Common myeloid progenitor, CD34-positive (primary cell): ENCODE measurements at places on chromosomes 11 and 22.

- no peak for DNase-seq
Observed at GRCh38 chr11:31651822-31652221, 142.3 kb downstream of the ELP4 start.

DNA sequence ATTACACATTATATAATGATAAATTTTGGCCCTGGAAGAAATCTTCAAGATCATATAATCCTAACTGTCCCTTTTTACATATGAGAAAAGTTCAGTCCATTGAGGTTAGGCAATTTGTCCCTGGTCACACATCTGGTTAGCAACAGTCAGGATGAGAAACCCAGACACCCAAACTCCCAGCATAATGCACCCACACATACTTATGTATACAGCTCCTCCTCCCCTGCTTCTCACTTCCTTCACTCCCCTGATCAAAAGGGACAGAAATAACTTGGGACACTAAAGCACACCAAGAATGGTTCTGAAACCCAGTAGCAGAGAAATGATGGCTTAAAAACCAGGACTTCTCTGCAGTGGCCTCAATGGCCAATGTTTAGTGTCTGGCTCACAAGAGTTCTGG is 11.1 kb downstream of the NUMA1 start:
- DNase-seq, result no peak

- no peak for DNase-seq
Observed at GRCh38 chr22:43895986-43896645, 4.3 kb upstream of the PNPLA5 start.

GRCh38 chr22:35375526-35375925 is 5.4 kb upstream of the HMOX1 start:
- no peak for DNase-seq

DNA sequence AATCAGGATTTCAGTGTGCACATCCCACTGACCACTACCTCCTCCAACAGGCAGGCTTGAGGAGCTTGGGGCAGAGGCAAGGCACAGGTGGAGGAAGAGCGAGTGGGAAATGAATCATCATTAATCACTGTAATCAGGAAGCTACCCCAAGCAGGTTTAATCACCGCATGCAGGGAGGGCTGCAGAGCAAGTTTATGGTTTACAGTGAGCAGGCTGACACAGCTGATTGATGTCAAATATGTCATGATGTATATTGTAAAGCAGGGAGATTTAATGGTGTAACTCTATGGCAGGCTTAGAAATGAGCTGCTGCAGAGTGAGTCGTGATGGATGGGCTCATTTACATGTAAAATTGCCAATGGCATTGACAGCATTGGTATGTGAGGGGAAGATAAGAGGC is 441.0 kb downstream of the NTM start:
- peak; percentile 10 for DNase-seq

- DNase-seq, result no peak
Observed at GRCh38 chr22:42913874-42914510, 56.9 kb upstream of the ARFGAP3 start.

DNA sequence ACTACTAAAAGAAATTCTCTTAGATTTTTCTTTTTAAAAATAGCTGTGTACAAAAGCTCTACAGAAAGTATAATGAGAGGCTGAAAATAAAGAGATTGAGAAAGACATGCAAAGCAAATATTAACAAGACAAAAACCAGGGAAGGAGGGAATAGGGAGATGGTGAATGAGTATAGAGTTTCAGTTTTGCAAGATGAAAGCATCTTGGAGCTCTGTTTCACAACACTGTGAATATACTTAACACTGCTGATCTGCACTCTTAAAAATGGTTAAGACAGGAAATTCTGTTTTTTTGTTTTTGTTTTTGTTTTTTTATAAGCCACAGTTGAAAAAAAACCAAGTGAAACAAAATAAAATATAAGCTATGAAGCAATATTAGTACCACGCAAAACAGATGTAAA is 5.5 kb downstream of the TMEM218 start:
- no peak for DNase-seq

DNA sequence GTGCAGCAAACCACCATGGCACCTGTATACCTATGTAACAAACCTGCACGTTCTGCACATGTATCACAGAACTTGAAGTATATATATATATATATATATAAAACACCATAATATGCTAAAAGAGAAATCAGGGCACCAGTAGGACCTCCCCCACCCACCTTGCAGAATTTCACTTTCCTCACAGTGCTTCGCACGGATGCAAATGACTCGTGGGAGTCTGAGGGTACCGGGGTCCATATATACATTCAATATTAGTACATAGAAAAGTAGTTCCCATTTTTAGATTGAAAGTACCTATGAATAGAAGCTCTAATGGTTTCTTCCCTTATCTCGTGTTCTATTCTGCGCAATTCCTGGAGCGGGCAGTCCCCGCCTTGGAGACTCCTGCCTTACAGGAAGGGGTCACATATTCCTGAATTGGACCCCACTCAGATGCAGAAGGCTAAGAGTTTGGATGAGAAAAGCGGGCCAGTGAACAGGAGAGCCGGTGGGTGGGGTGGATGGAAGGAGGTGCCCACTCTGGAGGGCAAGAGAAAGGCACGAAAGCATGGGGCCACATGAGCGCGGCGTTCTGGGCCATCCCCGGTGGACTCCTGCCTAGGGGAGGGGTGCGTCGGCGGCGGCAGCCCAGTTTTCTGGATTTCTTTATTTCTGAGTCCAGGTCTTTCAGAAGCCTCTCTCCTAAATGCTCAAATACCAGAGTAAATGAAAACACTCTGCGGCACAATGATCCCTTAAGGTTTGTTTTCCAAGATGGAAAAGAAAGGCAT is 136.3 kb downstream of the ETS1 start:
- no peak for DNase-seq

DNA sequence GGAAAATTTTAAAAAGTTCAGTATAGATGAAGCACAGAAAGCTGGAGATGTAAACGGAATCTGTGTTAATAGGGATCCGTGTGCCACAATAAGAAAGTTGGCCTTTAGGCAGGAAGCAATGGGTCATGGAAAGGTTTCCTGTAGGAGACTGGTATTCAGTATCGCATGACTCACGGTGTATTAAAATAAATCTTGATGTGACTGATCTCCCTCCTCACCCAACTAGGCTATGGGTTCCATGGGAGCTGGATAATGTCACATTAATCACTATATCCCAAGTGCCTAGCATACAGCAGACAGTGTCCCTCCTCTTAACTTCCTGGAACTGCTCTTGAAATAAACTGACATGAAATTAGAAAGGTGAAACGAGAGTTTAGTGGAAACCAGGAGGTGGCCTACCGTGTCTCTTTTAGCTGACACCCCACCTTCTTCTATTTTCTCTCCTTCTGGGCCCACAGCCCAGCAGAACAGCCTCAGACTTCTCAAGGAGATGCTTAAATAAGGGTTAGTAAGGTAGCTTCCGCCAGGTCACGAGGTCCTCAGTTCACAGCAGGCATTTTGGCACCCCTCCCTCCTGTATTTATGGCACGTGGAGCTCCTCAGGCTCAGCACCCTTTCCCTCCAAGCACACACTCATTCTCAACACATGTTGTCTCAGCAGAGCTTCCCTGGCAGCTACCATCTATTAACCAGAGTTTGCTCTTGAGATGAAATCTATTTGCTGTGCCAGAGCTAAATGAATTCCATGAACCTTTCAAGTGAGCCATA is 118.8 kb downstream of the NXPE2 start:
- no peak for DNase-seq

DNA sequence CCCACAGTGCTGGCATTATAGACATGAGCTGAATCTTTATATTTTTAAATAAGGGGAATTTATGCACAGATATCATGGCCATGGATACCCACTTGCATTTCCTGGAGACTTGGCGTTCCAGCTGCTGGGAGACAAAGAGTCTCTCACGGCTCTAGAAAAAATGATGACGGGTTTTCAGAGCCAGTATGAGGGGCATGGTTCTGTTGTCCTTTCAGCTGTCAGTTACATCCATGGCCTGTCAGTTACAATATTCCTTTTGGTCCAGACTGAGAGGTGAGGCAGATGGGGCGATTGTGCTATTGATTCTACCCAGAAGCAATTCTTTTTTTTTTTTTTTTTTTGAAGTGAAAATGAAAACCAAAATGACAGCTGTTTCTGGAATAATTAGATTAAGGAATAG is 29.7 kb downstream of the USH1C start:
- no peak for DNase-seq

GRCh38 chr22:39641660-39642310 is 71.2 kb downstream of the CACNA1I start:
- no peak for DNase-seq

- DNase-seq, result no peak
Observed at GRCh38 chr11:72755713-72756285, 3.6 kb upstream of the ARAP1 start.

GRCh38 chr11:57596266-57596885 is 1.1 kb upstream of the SERPING1 start:
- no peak for DNase-seq

GRCh38 chr11:108196901-108197300 is 25.5 kb downstream of the NPAT start:
- DNase-seq, result no peak

DNA sequence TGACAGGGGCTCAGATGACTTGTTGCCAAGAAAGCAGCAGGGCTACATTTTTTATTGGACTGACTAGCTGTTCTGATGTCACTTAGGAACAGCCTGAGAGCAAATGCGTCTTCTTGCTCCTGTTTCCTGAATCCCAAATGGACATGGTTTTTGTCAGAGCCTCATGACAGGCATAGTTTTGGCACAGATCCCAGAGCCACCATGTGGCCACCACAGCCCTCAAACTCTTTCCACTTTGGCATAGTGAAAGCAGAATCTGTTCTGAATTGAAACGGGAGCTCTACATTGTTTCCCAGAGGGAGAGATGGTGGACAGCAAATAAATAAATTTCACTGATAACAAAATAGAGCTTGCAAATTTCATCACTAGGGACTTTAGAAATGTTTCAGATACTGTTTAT is 222.2 kb downstream of the C11orf87 start:
- DNase-seq, result no peak

DNA sequence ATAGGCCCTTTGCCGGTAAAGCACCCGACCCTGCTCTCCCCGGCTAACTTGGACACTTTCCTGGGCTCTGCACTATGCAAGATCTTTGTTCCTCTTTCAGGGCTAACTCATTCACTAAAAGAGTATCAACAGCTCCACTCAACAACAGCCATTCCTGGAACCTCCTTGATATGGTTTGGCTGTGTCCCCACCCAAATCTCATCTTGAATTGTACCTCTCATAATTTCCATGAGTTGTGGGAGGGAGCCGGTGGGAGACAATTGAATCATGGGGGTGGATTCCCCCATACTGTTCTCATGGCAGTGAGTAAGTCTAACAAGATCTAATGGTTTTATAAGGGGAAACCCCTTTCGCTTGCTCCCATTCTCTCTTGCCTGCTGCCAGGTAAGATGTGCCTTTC is 330.0 kb downstream of the TENM4 start:
- DNase-seq, result no peak

DNA sequence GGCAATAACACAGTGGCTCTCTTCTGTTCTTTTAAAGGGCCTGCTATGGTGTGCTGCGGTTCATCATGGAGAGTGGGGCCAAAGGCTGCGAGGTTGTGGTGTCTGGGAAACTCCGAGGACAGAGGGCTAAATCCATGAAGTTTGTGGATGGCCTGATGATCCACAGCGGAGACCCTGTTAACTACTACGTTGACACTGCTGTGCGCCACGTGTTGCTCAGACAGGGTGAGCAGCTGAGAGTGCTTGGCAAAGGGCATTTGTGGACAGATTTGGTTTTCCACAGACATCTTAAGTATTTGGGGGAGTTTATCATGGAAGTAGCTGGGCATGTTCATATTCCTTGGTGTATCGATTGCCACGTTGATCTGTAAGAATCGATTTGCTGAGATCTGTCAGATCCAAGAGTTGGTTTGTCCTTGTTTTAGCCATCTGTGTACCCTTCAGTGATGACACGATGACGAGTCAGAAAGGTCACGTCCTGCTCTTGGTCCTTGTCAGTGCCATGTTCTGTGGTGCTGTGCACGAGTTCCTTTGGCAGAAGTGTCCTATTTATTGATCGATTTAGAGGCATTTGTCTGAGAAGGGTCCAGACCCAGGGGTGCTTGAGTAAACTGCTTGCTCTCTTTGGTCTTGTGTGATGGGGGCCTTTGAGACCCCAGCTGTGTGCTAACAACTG is 4.8 kb downstream of the RPS3 start:
- no peak for DNase-seq

GRCh38 chr11:125750629-125751028 is 4.5 kb downstream of the PATE1 start:
- no peak for DNase-seq

- DNase-seq, result no peak
Observed at GRCh38 chr11:64561984-64562722, 28.9 kb upstream of the SLC22A12 start.

DNA sequence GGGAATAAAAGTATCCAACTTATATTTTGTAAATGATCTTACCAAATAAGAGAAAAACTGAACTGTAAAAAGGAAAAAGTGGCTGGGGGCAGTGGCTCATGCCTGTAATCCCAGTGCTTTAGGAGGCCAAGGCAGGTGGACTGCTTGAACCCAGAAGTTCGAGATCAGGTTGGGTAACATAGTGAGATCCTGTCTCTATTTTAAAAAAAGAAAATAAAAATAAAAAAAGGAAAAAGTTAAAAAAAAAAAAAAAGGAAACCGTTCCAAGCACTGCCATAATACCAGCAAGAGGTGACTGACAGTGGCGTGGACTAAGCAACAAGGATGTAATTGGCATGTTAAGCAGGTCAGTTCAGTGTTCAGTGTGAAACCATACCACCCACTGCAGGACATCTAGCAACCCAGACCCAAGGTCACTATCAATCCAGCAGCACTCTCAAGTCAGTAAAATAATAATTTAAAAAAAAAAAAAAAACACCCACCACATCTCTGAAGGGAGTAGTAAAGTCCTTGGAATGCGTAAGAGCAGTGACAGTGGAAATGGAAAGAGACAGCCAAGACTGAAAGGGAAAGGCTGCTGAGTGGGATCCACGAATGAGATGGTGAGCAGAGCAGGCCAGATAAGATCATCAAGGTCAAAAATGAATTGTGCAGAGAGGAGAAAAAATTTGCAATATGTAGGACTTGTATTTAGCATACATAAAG is 43.6 kb downstream of the MAPK1 start:
- DNase-seq, result no peak

DNA sequence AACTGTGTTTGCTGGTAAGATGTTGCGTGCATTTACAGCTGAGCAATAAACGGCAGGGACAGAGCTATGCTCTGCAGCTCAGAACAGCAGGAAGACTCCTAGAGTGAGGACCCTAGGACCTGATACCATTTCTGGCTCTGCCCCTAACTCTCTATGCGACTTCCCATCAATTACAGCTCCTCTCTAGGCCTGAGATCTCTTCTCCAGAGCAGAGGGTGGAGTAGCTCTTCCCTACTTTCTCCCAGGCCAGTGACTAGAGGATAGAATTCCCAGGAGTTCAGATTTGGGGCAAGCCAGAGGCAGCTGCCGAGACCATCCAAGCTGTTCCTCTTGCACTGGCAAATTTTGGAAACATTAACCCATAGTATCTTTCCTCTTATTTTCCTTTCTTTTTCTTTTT is 12.8 kb upstream of the SCGB1A1 start:
- DNase-seq, result no peak

GRCh38 chr11:34633640-34633989 is 12.7 kb downstream of the EHF start:
- DNase-seq, result no peak

GRCh38 chr22:47460176-47460575 is 697.7 kb downstream of the TBC1D22A start:
- DNase-seq, result no peak
